ENCODE measurements at places on chromosomes 16 and 17.

DNA sequence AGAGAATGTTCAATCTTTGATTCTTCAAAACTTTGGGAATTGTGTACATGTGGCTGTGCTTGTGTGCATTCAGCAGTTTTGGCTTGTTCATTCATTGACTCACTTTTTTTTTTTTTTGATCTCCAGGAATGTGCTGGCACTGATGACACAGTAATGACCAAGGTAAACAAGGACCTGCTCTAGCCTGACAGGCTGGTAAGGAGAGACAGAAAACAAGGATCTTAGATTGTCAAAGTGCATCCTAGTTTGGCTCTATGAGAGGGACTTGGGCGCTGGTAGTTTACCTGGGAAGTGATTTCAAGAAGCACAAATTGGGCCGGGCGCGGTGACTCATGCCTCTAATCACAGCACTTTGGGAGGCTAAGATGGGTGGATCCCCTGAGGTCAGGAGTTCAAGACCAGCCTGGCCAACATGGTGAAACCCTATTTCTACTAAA, 233.1 kb upstream of the WSCD1 start:
- no peak for DNase-seq

DNA sequence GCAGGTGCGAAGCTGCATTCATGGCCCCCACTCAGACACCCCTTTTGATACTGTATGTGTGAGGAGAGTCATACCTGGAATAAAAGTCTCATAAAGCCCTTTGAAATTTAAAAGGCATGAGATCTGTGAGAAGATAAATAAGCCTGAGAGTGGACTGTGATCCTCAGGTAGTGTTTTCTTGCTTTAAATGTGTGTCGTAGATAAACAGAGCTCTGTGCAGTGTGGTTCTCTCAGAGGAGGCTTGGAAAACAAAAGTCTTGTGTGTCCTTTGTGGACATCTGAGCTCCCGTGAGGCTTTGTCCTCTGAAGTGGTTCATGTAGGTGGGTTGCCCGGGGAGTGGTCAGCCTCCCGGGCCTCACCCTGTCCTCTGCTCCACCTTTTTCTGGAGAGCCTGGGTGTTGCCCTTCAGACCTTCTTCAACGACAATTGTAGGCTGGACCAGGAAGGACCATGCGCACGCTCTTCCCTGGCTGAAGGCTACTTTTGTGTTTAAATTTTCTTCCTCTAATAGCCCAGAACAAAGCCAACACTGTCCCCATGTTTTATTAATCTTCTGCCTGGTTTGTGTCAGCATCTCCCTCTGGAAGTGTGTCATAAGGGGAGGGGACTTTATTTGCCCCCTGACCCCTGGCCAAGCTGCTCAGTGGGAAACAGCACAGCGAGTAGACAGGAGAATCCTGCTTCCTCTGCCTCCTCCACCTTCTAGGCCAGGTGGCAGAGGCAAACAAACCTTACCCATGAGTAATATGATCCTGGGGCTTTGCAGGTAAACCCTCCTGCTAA, 151.2 kb downstream of the MSI2 start:
- DNase-seq, result no peak

DNA sequence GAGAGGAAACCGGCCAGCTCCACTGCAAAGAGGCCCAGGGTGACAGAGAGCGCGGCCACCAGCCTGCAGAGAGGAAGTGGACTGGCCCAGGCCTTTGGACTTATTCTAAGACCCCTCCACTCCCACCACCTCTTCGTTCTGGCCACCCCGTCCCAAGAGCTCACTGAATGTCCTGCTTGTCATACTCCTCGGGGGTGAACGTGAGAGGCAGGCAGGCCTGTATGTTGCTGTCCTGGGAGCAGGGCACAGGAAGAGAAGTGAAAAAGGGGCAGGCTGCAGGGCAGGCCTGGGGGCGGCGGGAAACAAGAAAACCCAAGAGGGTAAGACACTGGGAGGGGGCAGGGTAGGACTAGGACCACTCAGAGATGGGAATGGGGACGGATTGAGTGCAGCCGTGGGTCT, 384 bp downstream of the TMEM107 start:
- DNase-seq, result no peak

- DNase-seq, result no peak
These were observed 13.8 kb downstream of the IGSF6 start for GRCh38 chr16:21638573-21638975.

DNA sequence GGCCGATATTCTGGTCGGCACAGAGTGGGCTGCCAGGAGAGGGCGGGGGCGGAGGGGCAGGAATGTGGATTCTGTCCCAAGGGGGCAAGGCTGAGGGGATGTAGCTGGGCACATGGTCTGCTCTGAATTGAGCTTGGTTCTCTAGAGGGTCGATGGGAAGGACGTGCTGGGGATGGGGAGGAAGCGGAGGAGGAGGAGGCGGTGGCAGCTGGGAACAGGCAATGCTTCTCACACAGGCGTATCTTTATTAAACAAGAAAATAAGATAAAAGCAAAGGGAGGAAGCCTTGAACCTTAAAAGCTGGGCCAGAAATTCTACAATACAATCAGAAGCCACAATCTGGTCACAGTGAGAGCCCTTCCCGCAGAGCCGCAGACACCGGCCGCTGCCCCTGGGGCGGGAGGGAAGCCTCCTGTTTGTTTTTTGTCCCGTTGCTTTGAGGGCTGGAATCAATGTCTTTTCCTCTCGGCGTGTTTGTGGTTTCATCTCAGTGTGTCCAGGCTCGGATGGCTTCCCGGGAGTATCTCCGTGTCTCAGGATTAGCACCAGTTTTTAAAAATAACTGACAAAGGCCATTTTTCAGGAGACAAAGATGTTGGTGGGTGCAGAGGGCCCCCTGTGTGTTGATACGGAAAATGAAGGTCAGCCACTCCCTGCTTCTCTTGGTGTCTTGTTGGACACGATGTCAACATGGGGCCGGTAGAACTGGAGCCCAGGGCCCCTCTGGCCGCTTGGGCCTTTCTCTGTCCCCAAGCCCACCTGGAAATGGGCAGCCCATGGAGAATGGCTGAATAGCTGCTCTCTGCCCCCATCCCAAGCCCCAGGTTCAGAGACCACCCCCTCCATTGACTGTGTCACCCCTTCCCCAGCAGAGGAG, 12.3 kb upstream of the SLC7A5 start:
- no peak for DNase-seq

DNA sequence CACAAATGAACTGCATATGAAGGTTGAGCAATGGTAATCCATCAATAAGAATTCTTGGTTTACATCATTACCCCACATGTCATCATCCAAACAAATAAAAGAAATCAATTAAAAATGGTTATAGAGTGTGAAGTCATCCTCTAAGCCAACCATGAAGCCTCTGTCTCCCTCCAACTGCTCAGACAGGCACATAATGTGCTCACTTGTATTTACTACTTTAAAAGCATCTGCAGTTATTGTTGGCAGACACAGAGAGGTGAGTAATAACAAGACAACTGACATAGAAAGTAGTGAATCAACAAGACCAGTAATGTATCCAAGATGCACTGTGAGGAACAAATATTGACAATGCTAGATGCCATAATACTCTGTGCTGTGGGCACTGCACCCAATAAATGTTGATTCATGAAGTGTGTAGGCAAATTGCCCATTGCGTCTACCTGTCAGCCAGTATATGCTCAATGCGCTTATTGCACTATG, 20.0 kb downstream of the ADAMTS18 start:
- DNase-seq, result no peak

GRCh38 chr16:87878704-87879103, 9.4 kb upstream of the SLC7A5 start:
- DNase-seq, result no peak

DNA sequence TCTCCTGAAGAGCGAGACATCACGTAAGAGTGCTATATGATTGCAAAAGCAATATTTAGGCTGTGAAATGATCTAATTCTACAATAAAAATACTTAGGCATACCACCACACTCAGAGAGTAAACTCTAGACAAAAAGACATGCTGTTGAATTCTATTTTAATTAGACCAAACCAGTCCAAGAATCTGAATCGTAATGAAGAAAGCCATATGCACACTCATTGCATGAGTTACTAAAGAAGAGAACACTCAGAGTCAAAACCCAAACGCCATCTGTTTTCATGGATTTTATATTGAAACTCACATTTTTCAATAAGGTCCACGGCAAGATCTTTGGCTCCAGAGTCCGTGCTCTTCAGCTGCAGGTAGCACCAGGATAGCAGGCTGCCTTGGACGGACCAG, 65.2 kb downstream of the ZZEF1 start:
- no peak for DNase-seq

DNA sequence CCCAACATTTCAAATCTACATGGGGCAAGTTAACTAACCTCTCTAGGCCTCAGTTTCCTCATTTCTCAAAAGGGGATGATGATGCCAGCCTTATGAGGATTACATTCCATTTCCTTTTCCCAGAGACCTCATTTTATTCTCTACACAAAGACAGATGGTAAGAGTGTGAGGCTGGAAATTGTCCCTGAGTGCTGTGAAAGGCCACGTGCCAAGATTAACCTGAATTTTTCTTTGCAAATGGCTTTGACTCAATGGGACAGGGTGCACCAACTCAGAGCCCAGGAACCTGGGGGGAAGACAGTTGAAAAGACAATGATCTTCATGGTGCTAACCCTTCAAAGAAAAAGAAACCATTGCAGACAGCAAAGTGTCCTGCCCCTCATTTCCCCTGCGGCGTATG, 332.8 kb downstream of the TMEM114 start:
- no peak for DNase-seq

DNA sequence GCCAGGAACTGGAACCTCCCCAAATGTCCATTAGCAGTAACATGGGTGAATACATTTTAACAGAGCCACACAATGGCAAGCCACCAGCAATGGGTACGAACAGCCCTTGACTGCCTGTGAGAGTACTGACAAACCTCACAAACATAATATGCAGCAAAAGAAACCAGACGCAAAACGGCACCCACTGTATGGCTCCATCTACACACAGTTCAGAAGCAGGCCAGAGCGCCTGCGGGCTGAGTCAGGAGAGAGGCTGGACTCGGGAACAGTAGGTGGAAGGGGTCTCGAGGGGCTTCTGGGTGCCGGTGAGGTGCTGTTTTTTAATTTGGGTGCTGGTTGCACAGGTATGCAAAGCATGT, 77.4 kb upstream of the TOB1 start:
- no peak for DNase-seq

- no peak for DNase-seq
These were observed 13.4 kb downstream of the ITGAM start for GRCh38 chr16:31273187-31273586.

GRCh38 chr16:47753659-47754058, 292.5 kb downstream of the PHKB start:
- no peak for DNase-seq

DNA sequence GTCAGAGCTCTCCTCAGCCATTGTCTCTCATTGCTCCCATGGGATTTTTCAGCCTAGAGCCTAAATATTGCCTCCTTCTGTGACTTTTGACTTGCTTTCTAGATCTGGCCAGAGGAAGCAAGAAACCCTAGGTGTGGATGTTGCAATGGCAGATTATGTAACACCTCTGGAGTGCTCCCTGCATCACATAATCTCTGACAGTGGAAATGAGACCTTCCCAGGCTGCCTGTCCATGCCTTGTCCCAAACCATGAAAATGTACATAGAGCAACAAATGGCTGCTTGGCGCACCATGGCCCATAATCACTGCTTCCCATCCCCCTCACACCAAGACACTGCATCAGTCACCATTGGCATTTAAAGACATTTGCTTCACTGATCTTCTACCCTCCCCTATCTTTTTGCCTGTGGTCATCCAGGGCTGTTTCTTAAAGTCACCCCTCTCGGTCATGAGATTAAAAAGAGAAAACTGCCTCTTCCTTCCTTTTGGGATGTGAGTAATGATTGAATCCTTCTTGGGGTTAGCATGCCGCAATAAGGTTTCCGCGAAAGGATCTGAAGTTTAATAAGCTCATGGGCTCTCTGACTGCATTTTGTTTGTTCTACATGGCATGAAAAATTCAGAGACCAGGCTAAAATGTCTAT, 34.2 kb upstream of the CCL2 start:
- DNase-seq, result no peak

DNA sequence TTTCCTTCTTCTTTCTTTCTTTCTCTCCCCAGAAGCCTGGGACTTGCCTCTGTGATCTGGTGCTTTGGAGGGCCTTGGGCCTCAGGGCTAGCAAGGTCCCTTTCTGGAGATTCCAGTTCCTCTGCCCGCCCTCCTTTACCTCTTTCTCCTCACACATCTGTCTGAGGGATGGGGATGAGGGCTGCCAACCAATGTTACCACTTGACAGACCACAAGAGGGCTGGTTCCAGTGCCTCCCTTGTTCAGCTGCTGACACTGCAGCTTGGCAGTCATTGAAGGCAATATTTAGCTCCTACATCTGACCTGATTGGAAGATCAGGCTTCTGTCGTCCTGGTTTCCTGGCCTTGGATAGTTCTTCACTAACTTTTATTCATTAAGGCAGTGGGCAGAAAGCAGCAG, 3.6 kb upstream of the ZNF652 start:
- DNase-seq, result no peak

GRCh38 chr16:78599271-78599670, 499.8 kb downstream of the WWOX start:
- no peak for DNase-seq

DNA sequence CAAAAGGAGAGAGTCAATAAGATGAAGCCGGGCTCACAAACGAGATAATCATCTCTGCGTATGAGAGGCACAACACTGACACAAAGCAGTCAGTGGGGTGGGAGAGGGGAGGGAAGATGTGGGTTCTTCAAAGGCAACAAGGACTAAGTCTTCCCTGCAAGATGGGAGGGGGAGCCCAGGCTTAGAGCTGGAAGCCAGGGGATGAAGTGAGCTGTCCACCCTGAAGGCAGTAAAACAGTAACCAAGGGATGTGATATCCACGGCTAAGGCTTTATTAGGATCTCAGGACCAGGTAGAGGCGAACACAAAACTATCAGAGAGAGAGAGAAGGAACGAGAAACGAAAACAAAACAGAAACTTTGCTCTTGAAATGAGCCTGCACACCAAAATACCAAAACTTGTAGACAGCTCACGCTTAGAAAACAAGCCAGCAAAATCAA, 115.9 kb downstream of the DYNLRB2 start:
- DNase-seq, result no peak

GRCh38 chr17:74049967-74050458, 153.5 kb upstream of the RPL38 start:
- DNase-seq, result no peak

GRCh38 chr16:3135126-3135715, 392 bp downstream of the ZNF213 start:
- DNase-seq, result no peak

- DNase-seq, result no peak
These were observed 3.7 kb downstream of the FTO start for GRCh38 chr16:53707671-53708070.

GRCh38 chr16:68197250-68197649, 38.7 kb downstream of the ESRP2 start:
- DNase-seq, result no peak

DNA sequence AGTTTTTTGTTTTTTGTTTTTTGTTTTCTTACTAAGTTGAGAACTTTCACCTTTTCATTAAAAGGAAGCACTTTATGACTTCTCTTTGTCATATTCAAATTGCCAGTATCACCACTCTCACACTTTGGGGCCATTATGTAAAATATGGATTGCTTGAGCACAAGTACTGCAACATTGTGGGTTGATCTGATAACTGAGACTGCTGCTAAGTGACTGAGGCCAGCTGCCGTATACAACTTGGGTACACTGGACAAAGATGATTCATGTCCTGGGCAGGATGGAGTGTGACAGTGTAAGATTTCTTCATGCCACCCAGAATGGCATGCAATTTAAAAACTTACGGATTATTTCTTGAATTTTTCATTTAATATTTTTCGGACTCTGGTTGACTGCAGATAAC, 7.8 kb downstream of the TTC19 start:
- no peak for DNase-seq

Data from SIG-M5 (cell line).